ENCODE measurements at places on chromosomes 7 and 10. TPM values are rescaled to one million over a fixed set of nuclear protein-coding genes. Genes with fewer than 3 reads are reported as not detected.

The GHRHR gene
- 0.77 TPM for polyA plus RNA-seq

The PTPRZ1 gene
- 1.7 TPM for polyA plus RNA-seq

The LSM5 gene
- 40.2 TPM for polyA plus RNA-seq

The MARCHF5 gene
- 10.0 TPM for polyA plus RNA-seq

The OR13A1 gene
- polyA plus RNA-seq: not detected

The CYP3A7 gene
- polyA plus RNA-seq: 0.19 TPM

The C10orf143 gene
- polyA plus RNA-seq: 9.0 TPM

The PKD1L1 gene
- polyA plus RNA-seq: 0.30 TPM

The VIPR2 gene
- 0.91 TPM for polyA plus RNA-seq

The FGFBP3 gene
- 0.81 TPM for polyA plus RNA-seq

The TACC2 gene
- 163 TPM for polyA plus RNA-seq

The PCGF5 gene
- 29.0 TPM for polyA plus RNA-seq

The ZNF503 gene
- 11.7 TPM for polyA plus RNA-seq

The ANLN gene
- 1.8 TPM for polyA plus RNA-seq

The BEND7 gene
- 4.9 TPM for polyA plus RNA-seq

The CCL26 gene
- 2.2 TPM for polyA plus RNA-seq

The PLCE1 gene
- 1.6 TPM for polyA plus RNA-seq

The ANXA8L1 gene
- polyA plus RNA-seq: 23.9 TPM

The HGF gene
- 3.1 TPM for polyA plus RNA-seq

The PCGF6 gene
- polyA plus RNA-seq: 7.3 TPM

The ATOH7 gene
- polyA plus RNA-seq: 0.08 TPM

The AGAP4 gene
- polyA plus RNA-seq: 12.7 TPM

The BAG3 gene
- polyA plus RNA-seq: 27.5 TPM

Measured in lung (tissue), 17 donors.